T1000 (cell line): ENCODE measurements at places on chromosomes 12 and 14.

- DNase-seq, result no peak
Measured at GRCh38 chr12:60684988-60685655, 1089.3 kb downstream of the SLC16A7 start.

DNA sequence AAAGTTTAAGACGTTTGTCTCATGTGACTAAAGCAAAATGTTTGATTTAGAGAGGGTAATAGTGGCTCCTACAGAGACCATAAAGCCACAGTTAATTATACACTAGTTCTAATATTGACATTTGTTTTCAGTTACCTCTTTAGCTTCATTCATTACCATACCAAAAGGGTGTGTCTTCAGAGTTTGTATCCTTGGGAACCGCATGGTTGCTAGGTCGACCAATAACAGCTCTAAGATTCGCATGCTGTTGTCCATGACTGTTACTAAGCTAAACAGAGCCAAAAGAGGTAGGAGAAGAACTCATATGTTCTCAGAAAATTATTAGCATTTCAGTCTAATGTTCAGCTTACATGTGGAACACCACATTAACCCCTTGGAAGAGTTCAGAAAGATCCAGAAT, 36.2 kb upstream of the ETNK1 start:
- no peak for DNase-seq

GRCh38 chr12:124217508-124218242, 77.2 kb upstream of the RFLNA start:
- no peak for DNase-seq

GRCh38 chr12:9134981-9135628, 19.4 kb upstream of the A2M start:
- DNase-seq, result no peak

DNA sequence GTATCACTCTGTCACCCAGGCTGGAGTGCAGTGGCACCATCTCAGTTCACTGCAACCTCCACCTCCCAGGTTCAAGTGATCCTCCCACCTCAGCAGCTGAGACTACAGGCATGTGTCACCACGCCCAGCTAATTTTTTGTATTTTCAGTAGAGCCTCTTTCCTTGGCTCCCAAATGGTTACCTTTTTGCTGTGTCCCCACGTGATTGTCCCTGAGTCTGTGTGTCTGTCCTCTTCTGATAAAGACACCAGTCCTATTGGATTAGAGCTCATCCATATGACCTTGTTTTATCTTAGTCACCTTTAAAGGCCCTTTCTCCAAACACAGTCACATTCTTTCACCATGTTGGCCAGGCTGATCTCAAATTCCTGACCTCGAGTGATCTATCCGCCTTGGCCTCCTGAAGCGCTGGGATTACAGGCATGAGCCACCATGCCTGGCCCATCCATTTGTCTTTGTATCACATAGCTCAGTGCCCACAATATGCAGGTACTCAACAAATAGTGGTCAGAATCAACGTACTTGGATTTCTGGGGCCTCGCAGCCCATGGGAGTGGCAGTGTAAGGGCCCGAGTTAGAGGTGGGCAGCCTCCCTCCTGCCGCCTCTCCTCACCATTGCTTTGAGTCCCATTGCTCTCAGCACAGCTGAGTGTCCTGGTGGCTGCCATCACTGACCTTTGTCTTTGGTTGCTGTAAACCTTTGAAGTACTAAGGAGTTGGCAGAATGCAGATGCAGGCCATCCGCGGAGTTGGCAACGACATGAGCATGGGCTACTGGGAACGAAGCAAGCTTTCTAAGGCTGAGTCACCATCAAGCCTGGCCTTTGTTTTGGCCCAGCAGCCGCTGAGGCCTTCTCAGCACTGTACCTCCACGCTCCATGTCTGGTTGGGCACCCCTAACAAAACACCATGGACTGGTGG, 9.3 kb downstream of the TPCN1 start:
- no peak for DNase-seq

DNA sequence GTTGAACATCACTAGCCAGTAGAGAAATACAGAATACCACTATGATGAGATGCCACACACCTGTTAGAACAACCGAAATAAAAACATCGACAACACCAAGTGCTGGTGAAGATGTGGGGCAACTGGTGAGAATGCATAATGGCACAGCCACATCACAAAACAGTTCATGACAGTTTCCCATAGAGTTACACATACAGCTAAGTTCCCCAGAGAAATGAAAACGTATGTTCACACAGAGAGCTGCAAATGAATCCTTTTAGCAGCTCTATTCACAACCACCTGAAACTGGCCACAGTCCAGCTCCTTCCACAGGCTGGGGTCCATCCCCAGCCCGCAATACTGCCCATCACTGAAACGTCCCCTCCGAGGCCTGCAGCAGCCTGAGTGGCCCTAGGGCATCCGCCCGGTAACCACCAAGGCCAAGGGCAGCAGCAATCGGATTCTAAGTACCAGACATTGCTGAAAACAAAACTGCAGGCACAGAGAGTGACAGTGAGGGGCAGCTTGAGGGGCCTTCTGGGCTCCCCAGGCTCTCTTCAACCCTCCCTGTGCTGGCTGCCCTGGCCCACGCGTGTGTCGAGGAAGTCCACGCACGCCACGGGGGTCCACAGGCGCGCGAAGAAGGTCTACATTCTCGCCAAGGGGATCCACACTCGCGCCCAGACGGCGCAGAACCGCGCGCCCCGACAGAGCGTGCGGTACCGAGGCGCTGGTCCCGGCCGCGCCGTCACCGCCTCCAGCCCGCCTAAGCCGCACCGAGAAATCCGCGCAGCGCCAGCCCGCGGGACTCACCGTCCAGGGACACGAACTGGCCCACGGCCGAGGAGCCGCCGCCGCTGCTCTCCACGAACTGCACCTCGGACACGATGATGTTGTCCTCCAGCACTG, 903 bp downstream of the BRF1 start:
- DNase-seq, result no peak

- no peak for DNase-seq
Measured at GRCh38 chr12:69026336-69026735, 93.4 kb upstream of the CPM start.

GRCh38 chr12:599756-600155, 63.5 kb downstream of the NINJ2 start:
- DNase-seq, result no peak

- DNase-seq, result no peak
Measured at GRCh38 chr12:110597885-110598284, 14.8 kb upstream of the PPTC7 start.

DNA sequence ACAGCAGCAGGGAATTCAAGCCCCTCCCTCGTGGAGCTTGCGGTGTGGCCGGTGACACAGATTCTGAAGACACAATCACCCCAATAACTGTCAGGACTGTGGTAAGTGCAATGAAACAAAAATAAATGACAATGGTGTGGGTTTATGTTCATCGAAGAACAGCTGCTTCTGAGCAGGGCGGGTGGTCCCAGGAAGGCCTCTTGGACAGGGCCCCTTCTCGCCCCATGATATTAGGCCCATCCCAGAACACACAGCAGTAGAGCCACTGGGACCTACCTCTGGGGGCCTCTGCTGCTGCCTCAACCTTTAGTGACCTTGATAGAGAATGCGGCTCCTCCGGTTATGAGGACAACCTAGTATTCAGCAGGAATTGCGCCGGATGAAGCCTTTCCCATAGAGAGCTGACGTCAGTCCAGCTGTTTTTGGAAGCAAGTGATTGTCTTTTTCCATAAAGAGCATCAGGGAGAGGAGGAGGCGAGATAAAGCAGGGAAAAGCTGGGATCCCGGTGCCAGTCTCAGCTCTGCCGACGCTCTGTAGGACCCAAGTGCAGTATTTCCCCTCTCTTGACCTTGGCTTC, 84.1 kb upstream of the BCL11B start:
- DNase-seq, result no peak

GRCh38 chr12:127675936-127676335, 591.0 kb upstream of the TMEM132C start:
- no peak for DNase-seq

DNA sequence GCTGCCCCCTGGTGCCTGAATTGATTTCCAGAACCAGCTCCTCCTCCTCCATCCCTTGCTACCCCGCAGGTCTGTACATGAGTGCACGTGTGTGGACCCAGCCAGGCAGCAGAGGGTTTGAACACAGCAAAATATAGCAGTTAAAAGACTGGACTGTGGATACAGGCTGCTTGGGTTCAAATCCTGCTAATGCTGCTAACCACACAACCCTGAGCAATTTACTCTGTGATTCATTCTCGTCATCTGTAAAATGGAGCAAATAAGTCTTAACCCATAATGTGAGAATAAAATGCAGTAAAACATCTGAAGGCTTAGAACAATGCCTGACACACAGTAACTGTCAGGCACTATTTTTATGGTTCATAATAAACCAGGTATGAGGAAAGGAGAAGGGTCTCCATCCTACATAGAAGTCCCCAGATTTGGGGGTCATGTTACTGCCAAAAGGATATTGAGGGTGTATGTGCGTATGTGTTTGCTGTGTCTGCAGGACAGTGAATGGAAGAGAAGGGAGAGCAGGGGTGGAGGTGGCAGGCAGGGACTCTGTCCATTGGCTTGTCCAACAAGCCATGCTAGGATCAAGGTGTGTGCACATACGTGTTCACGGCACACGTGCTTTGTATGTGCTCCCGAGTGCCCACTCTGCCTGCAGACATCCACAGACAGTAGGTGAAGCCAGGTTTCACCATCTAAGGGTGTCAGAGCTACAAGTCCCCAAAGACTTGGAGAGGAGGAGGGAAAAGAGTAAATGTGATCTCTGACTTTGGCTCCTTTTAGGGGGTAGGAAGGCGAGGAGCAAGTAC, 1.5 kb upstream of the STAT6 start:
- no peak for DNase-seq

DNA sequence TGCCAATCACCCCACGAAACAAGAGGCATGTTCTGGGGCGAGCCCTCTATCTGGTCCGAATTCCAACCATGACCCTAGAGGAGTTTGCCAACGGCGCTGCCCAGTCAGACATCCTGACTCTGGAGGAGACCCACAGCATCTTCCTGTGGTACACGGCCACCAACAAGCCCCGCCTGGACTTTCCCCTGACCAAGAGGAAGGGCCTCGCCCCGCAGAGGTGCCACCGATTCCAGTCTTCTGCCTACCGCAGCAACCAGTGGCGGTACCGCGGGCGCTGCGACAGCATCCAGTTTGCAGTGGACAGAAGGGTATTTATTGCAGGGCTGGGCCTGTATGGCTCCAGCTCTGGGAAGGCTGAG, 1.7 kb downstream of the BTBD6 start:
- DNase-seq, result no peak

DNA sequence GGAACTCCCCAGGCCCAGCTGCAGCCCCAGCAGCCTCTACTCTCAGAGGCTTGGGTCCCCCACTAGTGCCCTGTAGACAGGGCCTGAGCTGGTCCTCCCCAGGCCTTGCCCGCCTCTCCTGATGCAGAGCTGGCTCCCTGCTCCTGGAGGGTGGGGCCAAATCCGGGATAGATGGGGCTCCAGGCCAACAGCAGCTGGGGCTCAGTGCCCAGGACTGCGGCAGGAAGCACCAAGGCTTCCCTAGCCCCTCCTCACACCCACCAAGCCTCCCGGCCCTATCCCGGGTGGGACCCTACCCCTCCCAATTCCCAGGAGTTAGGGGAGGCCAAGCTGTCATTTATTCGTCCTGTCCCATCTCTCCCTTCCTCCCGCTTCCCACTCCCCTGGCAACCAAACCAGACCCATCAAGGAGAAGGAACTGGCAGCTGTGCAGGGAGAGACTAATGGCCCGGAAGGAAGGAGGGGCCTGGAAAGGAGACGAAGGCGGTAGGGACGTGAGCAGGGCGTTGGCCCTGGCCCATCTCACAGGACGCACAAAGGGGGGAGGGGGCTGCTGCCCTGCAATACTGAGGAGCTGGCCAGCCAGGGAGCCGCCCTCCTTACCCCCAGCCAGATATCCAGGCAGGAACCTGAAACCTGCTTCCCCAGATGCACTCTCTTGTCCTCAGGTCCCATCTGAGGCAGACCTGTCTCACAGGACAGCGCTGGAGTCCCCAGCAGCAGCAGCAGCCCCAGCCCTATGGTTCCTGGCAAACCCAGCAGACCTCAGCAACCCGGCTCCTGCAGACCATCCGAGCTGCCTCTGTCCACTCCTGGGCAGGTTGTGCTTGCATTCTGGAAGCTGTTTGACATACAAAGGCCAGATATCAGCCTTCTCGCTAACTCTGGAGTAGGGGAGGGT, 1.6 kb upstream of the PRPH start:
- no peak for DNase-seq

- no peak for DNase-seq
Measured at GRCh38 chr14:35985474-35986218, 159.5 kb downstream of the BRMS1L start.

DNA sequence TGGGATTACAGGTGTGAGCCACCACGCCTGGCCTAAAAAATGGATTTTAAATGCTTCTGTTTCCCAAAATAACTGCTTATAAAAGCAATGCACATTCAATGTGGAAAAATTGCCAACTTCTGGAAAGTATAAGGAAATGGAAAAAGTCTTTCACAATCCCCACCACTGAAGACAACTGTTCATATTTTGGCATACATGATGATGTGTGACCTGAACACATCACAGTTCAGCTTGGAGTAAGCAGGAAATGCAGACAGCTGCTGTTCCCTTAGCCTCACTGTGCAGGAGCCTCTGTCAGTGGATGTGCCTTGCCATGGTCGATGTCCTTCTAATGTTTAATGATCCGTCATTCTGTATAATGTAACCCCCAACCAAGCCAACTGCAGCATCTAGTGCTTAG, 5.2 kb downstream of the MTERF2 start:
- DNase-seq, result no peak

DNA sequence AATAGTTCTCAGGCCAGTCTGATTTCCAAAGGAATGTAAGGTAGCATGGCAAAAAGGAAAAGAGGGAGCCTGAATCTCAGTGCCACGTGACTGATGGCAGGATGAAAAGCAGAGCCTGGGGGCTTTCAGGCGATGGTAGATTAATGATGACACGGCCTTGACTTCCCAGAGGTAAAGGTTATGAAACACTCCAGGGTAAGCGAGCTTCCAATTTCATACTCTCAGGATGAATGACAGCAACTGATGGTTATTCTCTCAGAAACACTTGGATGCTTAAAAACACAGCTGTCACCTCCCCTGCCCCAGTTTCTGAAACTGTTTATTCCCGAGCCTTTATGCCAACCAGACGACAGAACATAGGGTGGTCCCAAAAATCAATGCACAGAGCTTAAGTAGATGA, 28.8 kb downstream of the GDF11 start:
- DNase-seq, result no peak

DNA sequence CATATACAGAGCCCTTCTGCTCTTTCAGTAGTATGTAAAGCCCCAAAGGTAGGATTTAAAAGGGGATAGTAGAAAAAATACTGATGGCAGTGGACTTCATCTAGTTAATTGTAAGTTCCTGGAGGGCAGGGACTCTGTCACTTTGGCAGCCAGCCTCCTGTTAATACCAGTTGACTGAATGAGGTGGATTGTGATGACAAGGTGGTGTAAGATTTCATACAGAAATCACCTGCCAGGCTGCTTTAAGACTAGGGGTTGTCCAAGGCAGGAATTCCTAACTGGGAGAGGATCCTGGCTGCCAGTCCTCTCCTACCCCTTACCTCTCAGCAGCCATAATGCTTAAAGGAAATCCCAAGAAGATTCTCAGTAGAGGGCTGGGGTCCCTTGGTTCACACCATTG, 7.3 kb downstream of the DYRK2 start:
- no peak for DNase-seq

DNA sequence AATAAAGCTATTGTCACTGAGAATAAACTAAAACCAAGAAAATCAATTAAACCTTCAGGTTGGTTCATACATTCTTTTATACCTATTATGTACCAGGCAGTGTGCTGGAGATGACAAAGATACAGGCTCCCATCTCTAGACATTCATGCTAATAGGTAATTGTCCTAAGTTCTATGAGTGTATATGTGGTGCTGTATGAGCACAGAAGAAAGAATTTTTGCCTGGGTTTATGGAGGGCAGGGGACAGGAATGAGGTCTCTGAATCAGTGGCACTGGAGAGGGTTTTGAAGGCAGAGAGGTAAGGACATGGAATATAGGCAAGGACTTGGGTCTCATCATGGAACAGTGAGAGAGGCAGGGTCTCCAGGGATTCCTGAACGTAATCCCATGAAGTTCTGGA, 38.7 kb downstream of the MAP1LC3B2 start:
- no peak for DNase-seq
